ENCODE measurements at places on chromosomes 13 and 19. TPM values are rescaled to one million over a fixed set of nuclear protein-coding genes. Genes with fewer than 3 reads are reported as not detected.

- no peak for DNase-seq
Observed at GRCh38 chr19:30310602-30311263, 61.5 kb upstream of the ZNF536 start.

DNA sequence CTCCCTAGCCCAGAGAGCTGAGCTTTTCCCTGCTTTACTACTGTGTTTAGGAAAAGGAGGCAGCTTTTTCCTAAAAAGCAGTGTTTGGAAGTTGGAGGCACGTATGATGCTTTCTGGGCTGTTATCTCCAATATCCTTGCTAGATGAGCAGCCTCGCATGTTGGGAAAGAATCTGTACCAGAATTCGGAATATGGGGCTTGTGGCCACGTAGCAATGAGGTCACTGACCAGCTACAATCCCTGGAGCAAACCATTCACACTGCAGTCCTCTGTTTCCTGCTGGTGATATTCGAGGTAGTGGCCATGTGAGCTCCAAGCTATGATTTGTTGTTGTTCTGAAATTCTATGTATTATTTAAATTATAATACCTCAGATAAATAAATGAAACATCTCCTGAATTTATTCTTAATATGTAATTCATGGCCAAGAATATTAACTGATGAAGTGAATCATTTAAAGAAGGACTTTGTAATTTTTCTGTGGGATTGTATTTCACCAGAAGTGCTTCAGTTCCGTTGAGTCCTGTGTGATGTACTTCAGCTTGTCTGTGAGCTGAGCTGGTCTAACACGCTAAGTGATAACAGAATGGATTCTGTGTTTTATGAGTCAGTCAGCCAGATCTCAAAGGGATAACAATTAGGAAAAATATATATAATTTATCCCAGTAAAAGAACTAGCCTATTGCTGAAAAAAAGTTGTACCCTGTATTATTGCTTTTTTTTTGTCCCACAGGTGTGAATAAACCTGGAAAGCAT, 319.5 kb downstream of the SHISA2 start:
- no peak for DNase-seq

DNA sequence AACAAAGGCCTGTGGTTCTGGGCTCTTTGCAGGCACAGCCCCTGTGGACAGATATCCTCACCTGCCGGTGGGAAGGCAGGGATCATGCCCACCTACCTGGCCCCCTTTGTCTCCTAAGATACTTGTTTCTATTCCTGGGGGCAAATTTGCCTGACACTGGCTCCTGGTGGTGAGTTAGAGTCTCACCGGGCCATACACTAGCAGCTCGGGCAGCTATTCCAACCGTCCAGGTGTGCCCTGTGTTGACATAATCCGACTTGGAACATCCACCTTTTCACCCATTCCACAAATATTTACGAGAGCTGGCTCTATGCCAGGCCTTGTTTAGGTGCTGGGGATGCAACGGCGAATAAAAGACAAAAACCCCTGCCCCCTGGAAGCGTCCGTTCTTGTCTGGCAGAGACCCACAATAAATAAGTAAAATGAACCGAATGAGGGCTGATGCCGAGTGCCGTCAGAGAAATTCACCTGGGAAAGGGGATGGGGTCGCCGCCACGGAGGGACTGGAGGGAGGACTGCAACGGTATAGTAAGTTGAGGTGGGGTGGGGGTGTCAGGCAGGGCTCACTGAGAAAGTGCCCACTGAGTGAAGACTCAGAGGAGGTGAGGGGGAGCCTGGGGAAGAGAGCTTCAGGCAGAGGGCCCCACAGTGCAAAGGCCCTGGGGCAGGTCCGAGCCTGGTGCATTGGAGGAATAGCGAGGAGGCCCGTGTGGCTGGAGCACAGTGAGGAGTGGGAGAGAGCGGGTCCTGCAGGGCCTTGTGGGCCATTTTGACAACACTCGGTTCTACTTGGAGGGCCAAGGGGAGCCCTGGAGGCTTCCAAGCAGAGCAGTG, 43.2 kb upstream of the RANBP3 start:
- DNase-seq: no peak

DNA sequence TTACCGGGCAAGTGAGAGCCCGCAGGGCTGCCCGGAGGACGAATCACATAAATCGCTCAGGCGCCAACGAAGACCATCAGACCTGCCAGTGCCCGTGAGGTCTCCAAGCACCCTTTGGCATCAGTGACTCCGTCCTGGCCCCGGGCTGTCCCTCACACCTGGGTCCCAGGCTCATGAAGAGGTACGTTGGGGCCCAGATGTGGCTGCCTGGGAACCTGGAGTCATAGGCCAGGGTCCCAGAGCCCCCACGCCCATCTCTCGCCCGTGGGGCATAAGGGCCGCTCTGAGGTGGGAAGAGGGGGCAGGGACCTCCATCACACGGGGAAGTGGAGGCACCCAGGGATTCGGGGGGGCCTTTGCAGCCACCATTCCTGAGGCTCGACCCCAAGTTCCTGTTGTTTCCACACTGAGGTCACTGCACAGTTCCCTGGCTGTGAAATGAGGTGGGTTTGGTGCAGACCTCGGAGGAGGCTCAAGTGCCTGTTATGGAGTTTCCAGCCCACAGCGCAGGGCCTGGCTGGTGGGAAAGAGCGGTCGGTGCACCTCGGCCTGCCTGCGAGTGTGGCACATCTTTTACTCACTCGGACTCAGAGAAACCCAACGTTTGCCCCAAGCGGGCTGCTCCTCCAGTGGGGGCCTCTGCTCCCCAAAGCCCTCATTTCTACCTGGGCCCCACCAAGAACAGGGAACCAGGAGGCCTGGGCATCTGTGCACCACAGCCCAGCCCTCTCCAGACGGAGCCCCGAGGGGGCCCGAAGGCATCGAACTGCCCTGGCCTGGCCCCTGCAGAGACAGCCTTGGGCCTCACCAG, 35.9 kb upstream of the C13orf46 start:
- no peak for DNase-seq

GRCh38 chr19:21498651-21499050, 6.8 kb upstream of the ZNF429 start:
- DNase-seq: no peak

GRCh38 chr19:15995536-15995935, 46.7 kb downstream of the OR10H4 start:
- no peak for DNase-seq

DNA sequence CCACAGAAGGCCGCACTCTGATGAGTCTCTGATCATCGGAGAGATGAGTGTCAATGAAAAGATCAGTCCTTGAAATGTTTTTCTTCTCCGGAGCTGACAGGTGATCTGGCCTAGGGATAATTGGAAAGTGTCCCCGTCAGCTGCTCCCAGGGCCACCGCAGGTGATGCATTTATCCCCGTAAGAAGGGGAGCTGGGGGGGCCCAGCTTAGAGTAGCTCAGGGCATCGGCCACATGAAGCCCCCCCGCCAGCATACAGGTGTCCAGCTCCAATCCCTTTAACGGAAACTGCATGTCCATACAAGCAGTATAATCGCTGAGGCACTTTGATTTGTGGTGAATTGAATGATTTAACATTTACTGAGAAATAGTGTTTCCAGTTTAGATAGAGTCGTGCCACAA, 27.7 kb downstream of the ATP4B start:
- no peak for DNase-seq

DNA sequence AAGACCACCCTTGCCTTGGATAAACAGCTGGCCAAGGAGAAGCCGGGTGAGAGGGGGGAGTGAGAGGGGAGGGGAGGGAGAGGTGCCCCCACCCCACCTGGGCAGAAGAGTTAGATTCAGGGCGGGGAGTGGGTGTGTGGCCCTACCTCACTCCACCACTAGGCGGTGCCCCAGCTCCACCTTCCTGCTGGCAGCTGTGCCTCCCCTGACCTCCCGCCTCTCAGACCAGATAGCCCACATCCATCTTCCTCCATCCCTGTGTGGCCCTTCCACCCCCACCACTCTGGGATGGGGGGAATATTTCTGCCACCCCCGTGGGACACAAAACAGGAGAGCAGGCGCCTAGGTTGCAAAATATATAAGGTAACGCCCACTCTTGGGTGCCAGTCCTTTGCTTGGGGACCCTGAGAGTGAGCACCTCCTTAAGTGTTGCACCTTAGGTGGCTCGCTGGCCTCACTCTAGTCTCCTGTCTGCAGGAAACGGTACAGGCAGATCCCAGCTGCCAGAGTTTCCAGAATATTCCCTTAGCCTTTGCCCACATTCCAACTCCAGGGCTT, 13.8 kb upstream of the EHD2 start:
- DNase-seq: peak; percentile 69

DNA sequence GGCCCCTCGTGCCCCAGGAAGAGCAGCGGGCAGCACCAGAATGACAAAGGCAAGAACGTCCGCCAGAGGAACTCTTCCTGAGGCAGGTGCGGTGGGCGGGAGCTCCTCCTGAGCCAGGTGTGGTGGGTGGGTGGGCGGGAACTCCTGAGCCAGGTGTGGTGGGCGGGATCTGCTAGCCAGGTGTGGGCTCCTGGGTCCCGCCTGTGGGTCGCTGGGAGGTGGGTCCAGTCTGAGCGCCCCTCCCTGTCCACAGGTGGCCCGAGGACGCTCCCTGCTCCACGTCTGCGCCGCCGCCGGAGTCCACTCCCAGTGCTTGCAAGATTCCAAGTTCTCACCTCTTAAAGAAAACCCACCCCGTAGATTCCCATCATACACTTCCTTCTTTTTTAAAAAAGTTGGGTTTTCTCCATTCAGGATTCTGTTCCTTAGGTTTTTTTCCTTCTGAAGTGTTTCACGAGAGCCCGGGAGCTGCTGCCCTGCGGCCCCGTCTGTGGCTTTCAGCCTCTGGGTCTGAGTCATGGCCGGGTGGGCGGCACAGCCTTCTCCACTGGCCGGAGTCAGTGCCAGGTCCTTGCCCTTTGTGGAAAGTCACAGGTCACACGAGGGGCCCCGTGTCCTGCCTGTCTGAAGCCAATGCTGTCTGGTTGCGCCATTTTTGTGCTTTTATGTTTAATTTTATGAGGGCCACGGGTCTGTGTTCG, 7.0 kb upstream of the HCN2 start:
- no peak for DNase-seq

GRCh38 chr19:4374498-4375163, 25.7 kb downstream of the SH3GL1 start:
- peak; percentile 86 for DNase-seq

- no peak for DNase-seq
Observed at GRCh38 chr13:101868585-101869469, 416.4 kb downstream of the ITGBL1 start.

DNA sequence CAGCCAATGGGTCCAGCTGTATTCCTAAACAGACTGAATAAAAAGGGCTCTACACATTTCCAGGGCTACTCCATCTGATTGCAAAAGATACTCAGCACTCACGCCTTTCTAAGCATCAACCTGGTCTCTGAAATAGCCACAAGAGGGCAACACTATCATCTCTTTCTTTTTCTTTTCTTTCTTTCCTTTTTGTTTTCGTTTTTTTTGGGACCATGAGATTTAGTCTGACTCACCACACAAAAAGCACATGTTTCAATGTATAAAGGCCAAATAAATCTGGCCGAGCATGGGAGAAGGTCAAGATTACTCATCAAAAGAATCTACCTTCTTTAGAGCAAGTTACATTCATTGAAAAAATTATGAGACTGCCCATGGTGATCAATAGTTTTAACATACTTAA, 805.6 kb upstream of the ARGLU1 start:
- peak; percentile 53 for DNase-seq

- DNase-seq: peak; percentile 52
Observed at GRCh38 chr19:57302020-57302465, 18.2 kb upstream of the ZNF543 start.

DNA sequence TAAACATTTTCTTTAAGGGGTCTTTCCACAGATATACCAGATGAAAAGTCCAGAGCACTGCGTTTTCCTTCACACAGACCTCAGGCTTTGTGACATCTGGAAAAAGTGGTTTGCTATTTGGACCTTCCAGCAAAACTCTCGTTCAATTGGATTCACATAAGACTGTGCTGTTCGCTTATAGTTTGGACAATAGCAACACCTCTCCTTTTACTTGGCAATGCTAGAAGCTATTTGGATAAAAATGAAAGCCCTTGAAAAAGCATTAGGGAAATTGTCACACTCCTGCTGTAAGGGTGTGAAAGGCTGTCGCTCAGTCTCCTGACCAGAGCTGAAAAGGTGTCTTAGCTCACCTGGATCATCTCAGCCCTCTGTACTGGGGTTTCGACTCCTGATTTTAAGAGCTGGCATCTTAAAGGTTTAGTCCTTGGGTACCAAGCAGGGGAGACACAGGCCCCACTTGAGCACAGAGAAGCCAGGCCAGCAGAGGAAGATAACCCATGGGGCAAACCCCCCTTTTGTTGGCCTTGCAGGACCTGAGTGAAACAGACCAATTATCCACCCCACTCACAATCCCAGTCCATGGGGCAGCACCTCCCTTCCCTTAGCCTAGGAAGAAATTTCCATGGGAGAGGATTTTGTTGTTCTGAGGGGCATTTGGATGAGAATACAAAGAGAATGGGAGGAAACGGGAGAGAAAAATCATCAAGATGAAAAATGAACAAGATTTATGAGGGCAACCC, 257.6 kb downstream of the DLEU7 start:
- DNase-seq: no peak

DNA sequence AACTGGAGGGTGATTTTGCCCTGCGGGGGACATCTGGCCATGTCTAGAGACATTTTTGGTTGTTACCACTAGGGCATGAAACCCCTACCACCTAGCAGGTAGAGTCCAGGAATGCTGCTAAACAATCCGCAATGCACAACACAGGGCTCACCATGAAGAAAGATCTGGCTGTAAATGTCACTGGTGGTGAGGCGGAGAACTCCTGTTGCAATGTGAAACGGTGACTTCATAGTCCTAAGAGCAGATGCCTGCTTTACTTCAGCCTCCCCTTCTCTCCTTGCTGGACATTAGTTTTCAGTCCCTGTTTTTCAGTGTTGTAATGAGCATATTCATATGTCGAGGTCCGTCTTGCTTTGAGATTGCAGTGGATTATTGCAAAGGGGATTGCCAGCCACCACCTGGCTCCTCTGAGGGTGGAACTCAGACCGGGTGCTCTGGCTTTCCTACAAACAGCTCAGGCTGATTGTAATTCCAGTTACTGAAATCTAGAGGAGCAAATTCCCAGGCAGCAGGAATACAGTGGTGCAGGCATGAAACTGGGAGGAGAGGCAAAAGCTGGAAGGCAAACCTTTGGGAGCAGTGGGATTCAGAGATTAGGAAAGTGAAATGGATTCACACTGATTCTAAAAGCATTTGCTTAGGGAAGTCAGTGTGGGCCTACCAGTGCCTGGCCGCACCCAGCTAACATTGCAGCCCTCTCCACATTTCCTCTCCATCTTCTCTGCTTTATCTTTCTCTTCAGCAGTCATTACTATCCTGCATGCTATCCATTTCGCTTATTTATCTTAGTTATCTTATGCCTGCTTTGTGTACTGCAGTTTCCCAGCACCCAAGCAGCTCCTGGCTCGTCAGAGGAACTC, 76.1 kb upstream of the PCDH8 start:
- no peak for DNase-seq

GRCh38 chr13:92602560-92602959, 624.0 kb upstream of the GPC6 start:
- DNase-seq: no peak

DNA sequence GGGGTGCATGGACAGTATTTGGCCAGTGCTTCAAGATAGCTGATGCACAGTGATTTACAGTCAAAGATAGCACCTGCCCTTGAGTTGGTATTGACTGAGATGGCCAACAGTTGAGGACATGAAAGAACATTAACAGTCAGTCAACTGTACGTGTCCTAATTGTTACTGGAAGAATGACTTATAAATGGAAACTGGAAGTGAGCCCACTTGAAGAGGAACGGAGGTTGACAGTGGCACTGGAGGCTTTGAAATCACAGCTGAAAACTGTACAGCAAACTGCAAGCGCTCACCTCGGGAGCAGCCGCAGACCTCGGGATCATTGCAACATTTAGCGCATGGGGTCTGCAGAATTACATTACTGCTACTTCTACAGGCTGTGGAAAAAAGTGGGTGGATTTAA, 77.1 kb downstream of the GGACT start:
- no peak for DNase-seq

Gene KLF1
- not detected for polyA plus RNA-seq

Gene SIGLEC7
- 0.24 TPM for polyA plus RNA-seq

Gene CLDND2
- polyA plus RNA-seq: 6.8 TPM

Measured in hepatocyte (in vitro differentiated cells).